ENCODE measurements at places on chromosomes 6 and 20.

DNA sequence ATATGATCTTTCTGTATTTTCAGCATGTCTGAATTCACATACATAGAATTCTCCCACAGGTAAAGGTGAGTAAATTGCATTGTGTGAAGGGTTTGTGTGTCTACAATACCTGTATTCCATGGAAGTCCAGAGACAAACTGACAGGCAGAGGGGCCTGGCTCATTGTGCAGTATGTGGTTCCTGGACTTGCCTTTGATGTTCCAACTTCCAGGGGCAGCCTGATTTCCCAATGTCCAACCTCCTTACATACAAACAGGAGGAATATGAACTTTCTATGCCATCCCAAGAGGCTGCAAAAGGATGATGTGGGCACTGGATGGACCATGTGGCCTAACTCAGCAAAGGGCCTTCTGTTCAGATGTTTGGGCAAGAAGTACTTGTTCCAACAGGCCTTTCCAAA lies 58.5 kb downstream of the LYRM4 start:
- no peak for DNase-seq
- H3K4me3 ChIP-seq: no peak overlapping the region
- no peaks in the 10 kb centered on the region for H3K36me3 ChIP-seq
- no peaks in the 10 kb centered on the region for H3K27me3 ChIP-seq
- no peak overlapping the region for H3K27ac ChIP-seq

- no peaks in the 10 kb centered on the region for H3K27me3 ChIP-seq
- DNase-seq: no peak
- no peak overlapping the region for H3K27ac ChIP-seq
- H3K4me3 ChIP-seq: no peak overlapping the region
- H3K36me3 ChIP-seq: no peaks in the 10 kb centered on the region
Measured at GRCh38 chr20:39630215-39630908, 668.2 kb downstream of the DHX35 start.

- peak overlapping the region; percentile 48 for H3K4me3 ChIP-seq
- H3K27me3 ChIP-seq: no peaks in the 10 kb centered on the region
- H3K27ac ChIP-seq: peak overlapping the region; percentile 80
- no peak for DNase-seq
- H3K36me3 ChIP-seq: no peaks in the 10 kb centered on the region
Measured at GRCh38 chr6:48110436-48111142, 408 bp downstream of the PTCHD4 start.

GRCh38 chr20:48681873-48682426 lies 145.8 kb downstream of the PREX1 start:
- peak overlapping the region; percentile 65 for H3K27ac ChIP-seq
- H3K27me3 ChIP-seq: no peaks in the 10 kb centered on the region
- no peaks in the 10 kb centered on the region for H3K36me3 ChIP-seq
- no peak for DNase-seq
- H3K4me3 ChIP-seq: no peak overlapping the region
- H3K4me1 ChIP-seq: peaks cover 10% of the 10 kb centered on the region

GRCh38 chr6:166764473-166765233 lies 137.6 kb upstream of the RPS6KA2 start:
- H3K4me1 ChIP-seq: peaks cover 16% of the 10 kb centered on the region
- H3K36me3 ChIP-seq: no peaks in the 10 kb centered on the region
- no peak for DNase-seq
- H3K4me3 ChIP-seq: no peak overlapping the region
- H3K27me3 ChIP-seq: no peaks in the 10 kb centered on the region

DNA sequence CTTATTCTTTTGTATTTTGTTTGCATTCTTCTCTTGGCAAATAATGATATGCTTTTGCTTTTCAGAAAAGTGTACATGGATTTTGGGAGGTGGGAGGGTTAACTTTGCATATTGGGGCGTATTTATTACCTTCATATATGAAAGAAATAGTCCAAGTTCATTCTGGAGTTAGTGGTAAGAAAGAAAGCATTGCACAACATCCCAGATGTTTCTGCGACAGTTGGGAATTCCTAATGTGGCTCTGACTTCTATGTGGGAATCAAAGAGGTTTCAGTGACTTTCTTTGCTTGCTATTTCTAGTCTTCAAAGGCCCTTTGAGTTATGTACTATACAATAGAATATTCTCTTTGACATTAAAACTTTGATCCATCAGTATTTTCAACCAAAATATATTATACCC lies 78.1 kb downstream of the MMUT start:
- H3K27ac ChIP-seq: no peak overlapping the region
- no peaks in the 10 kb centered on the region for H3K4me1 ChIP-seq
- no peaks in the 10 kb centered on the region for H3K36me3 ChIP-seq
- H3K27me3 ChIP-seq: no peaks in the 10 kb centered on the region
- DNase-seq: no peak

DNA sequence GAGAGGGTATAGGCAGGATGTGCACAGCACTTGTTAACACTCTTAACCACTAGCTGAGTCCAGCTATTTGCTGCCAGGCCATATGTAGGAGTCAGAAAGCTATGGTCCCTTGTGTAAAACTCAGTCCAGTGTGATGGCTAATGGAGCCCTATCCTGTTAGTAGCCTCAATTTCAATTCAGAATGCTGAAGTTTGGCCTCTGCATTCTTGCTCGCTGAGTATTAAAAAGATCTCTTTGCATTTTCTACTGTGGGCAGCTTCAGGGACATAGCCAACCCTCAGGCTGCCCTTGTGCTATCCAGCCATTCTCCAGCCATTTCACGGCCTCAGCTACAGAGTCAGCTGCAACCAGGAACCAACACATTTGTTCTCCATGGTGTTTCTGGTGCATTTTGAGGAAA lies 92.5 kb downstream of the SPTLC3 start:
- no peak overlapping the region for H3K27ac ChIP-seq
- peaks cover 8% of the 10 kb centered on the region for H3K4me1 ChIP-seq
- no peaks in the 10 kb centered on the region for H3K36me3 ChIP-seq
- no peak for DNase-seq
- no peaks in the 10 kb centered on the region for H3K27me3 ChIP-seq

DNA sequence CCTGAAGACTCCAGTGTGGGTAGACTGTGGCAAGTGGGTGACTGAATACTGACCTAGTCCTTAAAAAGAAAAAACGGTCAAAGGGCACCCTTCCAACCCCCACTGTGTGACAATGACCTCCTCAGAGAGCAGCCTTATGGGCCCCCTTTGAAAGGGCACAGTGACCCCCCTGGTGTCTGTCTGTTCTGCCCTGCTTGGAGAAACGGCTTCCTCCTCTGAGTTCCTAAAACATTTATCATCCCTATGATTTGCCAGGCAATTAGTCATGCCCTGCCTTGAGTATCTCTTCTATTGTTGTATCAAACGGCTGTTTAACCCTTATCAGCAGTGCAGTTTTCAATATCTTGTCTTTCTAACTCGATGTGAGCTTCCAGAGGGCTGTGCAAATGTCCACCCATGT lies 21.0 kb upstream of the STX16 start:
- H3K27me3 ChIP-seq: 0 out of 2 replicates have a peak, but pooled peaks cover 2% of the 10 kb centered on the region
- H3K4me3 ChIP-seq: no peak overlapping the region
- H3K36me3 ChIP-seq: no peaks in the 10 kb centered on the region

- H3K27me3 ChIP-seq: no peaks in the 10 kb centered on the region
- no peaks in the 10 kb centered on the region for H3K36me3 ChIP-seq
- H3K4me3 ChIP-seq: no peak overlapping the region
- DNase-seq: no peak
- no peaks in the 10 kb centered on the region for H3K4me1 ChIP-seq
- H3K27ac ChIP-seq: no peak overlapping the region
Measured at GRCh38 chr6:152360034-152360433, 277.1 kb downstream of the SYNE1 start.

DNA sequence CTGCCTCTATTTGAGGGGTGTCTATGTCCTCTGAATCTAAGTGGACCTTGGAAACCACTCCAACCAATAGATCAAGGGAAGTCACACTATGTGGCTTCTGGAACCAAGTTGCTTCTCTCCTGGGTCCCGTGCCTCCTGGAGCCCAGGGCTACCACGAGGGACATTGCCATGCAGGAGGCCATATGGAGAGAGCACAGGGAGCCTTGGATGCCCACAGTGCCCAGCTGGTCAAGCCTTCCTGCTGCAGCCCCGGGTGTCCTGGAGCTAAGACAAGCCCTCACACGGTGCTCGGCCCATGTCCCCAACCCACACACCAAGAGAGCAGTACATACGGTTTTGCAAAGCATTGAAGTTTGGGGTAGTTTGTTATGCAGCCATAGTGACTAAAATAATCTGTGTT lies 231.6 kb downstream of the SYNDIG1 start:
- no peaks in the 10 kb centered on the region for H3K27me3 ChIP-seq
- DNase-seq: no peak
- no peaks in the 10 kb centered on the region for H3K4me1 ChIP-seq
- no peak overlapping the region for H3K4me3 ChIP-seq
- H3K27ac ChIP-seq: no peak overlapping the region

DNA sequence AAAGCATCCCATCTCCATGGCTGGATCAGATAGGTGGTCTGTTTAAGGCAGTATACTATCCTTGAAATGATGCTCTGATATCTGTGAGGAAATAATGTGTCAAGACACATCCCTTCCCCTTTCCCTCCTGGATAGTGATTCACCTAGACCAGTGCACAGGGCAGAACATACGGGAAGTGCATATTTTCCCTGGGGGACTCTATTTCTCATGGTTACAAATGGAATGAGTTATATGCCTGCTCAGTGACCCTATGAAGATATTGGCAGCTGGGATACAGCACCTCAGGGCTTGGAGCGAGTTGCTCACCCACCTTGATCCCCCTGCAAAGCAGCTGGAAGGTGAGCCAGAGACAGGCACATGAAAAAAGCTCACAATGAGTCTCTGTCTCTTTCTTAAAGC lies 67.5 kb upstream of the PRL start:
- no peaks in the 10 kb centered on the region for H3K4me1 ChIP-seq
- no peak overlapping the region for H3K4me3 ChIP-seq
- no peaks in the 10 kb centered on the region for H3K36me3 ChIP-seq
- no peak for DNase-seq

GRCh38 chr6:150844371-150844770 lies 21.1 kb upstream of the MTHFD1L start:
- no peaks in the 10 kb centered on the region for H3K27me3 ChIP-seq
- no peak overlapping the region for H3K4me3 ChIP-seq
- no peak for DNase-seq
- no peaks in the 10 kb centered on the region for H3K36me3 ChIP-seq
- H3K27ac ChIP-seq: no peak overlapping the region

DNA sequence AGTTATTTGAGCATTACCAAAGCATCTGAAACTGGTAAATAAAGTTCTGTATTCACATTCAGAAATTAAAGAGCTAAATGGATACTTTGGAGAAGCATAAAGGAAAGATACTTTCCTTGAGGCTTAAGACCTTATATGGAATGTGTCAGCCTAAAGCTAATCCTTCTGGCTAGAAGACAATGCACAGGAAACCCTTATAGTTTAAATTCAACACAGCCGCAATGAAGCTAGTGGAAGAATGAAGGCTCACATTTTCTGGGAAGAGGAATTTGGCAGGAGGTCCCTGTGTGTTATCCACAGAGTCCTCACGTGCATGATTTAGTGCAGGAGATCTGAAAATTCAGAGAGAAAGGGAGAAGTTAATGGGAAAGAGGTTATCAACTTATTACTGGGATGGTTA lies 21.5 kb upstream of the CHD6 start:
- no peaks in the 10 kb centered on the region for H3K27me3 ChIP-seq
- H3K27ac ChIP-seq: no peak overlapping the region
- H3K36me3 ChIP-seq: no peaks in the 10 kb centered on the region
- no peak overlapping the region for H3K4me3 ChIP-seq

DNA sequence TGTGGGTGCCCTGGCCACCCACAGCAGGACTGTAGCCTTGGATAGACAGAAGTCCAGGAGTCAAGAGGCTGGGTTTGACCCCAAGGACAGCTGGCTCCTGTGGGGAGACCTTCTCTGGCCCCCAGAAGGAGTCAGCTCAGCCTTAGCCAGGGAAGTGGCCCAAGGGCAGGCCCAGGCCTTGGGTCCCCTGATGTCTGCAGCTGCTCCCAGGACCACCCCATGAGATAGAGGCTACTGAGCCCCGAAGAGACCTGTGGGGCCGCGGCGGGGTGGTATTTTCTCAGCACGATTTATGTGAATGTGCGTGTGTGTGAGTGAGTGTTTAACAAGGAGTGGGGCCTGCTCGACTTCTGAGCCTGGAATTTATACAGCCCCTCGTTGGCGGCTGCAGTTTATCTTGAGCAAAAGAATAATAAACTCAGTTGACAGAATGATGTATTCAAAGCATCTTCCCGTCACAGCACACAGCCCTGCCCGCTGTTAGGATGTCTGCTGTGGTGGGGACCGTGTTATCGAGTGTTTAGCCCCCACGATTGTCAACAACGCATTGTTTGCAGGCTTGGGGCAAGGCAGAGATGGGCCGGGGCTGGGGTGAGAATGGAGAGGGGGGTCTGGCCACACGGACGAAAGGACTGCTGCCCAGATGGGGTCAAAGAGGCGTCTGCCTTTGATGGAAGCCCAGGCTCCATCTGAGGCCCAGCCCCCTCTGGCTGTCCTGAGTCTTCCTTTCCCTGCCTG lies 163.3 kb downstream of the VEGFA start:
- DNase-seq: no peak
- no peak overlapping the region for H3K27ac ChIP-seq
- H3K4me3 ChIP-seq: no peak overlapping the region
- no peaks in the 10 kb centered on the region for H3K4me1 ChIP-seq
- H3K27me3 ChIP-seq: no peaks in the 10 kb centered on the region
- H3K36me3 ChIP-seq: no peaks in the 10 kb centered on the region

DNA sequence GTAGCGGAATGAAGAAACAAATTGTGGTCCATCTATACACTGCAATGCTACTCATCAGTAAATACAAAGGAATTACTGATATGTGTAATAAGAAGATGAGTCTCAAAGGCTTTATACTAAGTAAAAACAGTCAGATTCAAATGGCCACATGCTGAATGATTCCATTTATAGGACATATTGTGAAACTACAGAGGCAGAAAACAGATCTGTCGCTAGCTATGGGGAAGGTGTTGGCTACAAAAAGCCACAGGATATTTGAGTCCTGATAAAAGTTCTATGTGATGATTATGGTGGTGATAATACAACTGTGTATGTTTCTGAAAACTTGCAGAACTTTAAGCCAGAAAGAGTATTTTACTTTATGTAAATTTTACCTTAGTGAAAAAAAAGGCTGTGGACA lies 313.2 kb downstream of the HDGFL1 start:
- H3K4me3 ChIP-seq: no peak overlapping the region
- DNase-seq: no peak
- no peak overlapping the region for H3K27ac ChIP-seq
- H3K27me3 ChIP-seq: no peaks in the 10 kb centered on the region

GRCh38 chr6:16470502-16471221 lies 232.3 kb downstream of the GMPR start:
- H3K4me3 ChIP-seq: no peak overlapping the region
- no peaks in the 10 kb centered on the region for H3K36me3 ChIP-seq
- H3K27me3 ChIP-seq: no peaks in the 10 kb centered on the region
- DNase-seq: no peak
- no peak overlapping the region for H3K27ac ChIP-seq

- H3K4me3 ChIP-seq: no peak overlapping the region
- H3K36me3 ChIP-seq: peaks cover 5% of the 10 kb centered on the region
- no peak overlapping the region for H3K27ac ChIP-seq
Measured at GRCh38 chr6:44156494-44157151, 2.0 kb upstream of the CAPN11 start.

GRCh38 chr6:139295901-139296300 lies 4.1 kb upstream of the TXLNB start:
- no peaks in the 10 kb centered on the region for H3K27me3 ChIP-seq
- H3K36me3 ChIP-seq: no peaks in the 10 kb centered on the region

All from H1 (cell line).